ENCODE measurements at places on chromosomes 11 and 22.

DNA sequence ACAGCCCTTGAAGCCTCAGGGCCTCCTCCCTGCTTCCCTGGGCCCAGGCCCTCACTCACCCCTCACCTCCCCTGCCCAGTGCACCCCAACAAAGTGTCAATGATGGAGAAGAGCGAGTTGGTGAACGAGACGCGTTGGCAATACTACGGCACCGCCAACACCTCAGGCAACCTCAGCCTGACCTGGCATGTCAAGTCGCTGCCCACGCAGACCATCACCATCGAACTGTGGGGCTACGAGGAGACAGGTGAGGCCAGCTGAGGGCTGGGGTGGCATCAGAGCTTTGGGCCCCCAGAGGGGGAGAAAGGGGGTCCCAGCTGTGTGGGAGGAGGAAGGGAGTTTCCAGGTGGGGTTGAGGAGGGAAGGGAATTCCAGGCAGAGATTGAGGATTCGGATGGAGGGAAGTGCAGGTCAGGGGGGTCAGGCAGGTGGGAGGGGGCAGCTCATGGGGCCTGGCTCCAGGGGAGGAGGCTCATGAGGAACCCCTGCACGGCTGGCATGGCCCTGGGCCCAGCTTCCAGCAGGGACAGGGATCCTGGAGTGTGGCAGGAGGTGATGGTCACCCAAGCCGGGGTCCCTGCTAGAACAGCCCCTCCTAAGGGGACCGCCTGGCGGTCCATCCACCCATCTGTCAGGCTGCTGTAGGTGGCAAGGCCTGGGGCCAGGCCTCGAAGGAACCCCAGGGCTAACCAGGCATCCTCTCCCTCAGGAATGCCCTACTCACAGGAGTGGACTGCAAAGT is 2.9 kb downstream of the SUSD2 start:
- no peak for DNase-seq

DNA sequence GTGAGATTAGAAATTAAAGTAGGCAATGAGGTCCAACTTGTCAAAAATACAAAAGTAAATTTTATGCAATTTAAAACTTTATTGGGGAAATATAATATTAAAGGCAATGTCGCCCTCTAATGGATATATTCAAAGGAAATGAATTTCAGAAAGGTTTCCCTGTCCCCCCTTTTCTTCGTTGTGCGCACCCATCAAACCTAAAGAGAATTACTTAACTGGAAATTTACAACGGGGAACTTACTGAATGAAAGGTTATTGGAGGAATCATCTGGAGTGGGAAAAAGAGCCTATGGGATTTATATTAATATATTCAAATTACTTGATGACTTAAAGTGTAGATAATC is 1.7 kb upstream of the ABTB2 start:
- DNase-seq, result no peak

DNA sequence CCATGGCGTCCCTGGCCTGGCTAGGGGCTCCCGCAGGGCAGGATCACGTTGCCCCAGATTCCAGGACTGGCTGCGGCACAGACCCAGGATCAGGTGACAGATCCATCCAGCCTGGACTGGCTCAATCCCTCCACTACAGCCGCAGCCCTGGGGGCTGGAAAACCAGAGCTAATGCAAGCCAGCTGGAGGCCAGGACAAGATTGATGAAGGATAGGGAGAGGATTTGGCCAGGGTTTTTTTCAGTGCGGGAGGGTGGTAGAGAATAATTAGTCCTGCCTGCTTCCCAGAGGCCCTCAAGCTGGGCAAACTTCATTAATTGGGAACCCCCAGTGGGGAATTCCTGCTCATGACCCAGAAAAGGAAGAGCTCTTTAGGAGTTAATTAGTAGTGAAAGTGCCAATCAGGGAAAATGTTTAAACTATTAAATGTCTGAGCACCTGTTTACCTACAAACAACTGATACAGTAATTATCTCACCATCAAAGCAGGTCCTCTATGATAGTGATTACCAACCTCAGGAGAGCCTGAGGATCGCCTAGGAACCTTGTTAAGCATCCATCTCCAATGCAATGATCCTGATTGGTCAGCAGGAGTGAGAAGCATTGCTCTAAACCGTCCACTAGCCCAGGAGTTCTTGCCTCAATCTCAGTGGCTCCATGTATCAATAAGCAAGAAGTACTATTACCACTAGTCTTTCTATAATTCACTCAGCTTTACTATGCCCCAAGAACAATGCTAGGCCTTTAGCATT is 33.0 kb upstream of the MYOD1 start:
- no peak for DNase-seq

- no peak for DNase-seq
Measured at GRCh38 chr11:100929377-100929776, 200.2 kb downstream of the PGR start.

DNA sequence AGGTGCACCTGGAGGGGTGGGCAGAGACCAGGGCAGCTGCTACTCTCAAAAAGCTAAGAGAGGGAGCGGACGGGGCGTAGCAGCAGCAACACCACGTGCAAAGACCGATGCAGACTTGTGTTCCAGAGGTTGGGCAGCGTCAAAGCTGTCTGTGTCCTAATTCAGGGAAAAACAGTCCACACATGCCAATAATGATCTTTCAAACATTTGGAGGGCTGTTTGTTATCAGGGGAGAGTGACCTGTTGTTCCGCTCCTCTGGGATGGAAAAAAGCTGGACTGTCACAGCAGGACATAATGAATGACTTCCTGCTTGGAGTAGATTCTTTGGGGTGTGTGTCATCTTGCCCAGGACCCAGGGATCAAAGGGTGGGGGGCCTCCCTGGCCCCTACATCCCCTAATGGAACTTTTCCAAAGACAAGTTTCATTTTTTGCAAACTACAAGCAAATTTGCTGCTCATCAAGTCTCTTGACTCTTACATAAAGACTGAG is 6.2 kb upstream of the FBLN1 start:
- no peak for DNase-seq

DNA sequence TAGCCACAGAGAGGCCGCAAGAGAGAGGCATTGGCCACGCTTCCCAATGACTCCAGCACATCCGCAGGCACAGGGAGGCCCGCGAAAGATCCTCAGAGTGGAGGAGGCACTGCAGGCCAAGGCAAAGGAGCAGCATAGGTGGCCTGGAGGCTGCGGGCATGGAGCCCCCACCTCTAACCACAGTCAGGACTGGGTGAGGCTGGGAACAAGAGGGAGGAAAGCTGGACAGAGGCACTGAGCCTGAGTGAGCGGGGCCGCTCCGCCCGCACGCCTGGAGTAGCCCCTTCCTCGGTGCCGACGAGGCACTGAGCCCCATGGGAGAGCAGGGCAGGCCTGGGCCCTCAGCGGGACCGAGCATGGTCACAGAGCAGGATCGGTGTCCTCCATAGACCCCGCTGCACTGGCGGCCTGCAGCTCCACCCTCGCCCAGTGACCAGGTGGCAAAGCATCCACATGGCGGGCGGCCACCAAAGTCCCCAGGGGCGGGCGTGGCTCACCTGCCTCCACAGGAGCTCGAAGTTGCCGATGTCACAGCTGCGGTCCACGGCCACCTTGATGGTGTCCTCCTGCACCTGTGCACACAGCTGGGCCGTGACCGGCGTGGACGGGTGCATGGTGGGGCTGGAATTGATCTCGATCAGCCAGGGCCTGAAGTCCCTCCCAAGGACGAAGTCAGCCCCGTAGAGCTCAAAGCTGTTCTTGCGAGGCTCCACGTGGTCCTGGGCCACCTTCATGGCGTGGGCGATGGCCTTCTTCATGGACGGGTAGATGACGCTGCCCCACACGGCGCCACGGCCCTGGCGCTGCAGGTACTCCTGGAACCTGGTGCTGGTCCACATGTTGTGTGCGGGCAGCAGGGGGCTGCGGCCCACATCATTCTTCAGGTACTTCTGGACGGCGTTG is 18.9 kb upstream of the IL17REL start:
- no peak for DNase-seq
